Activated naive CD4-positive, alpha-beta T cell (primary cell): ENCODE measurements at places on chromosomes 16 and 17.

DNA sequence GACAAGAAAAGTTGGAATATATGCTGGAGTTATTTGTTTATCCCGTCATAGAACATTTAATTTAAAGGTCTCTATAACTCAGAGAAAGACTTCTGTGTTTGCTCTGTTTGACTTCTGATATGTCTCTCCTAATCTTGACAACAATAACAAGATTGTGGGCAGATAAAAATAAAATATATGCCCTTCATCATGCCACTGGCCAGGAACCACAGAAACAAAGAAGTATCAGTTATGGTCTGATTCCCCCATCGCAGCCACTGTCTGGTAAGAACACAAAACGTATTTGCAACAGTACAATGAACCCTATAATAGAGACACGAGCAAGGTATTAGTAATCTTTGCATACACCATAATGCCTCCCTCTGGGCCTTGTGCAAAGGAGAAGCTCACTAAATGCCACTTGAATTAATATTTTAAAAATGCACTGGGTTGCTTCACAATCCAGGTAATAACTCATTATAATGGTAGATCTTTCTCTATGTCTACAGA is 1498.3 kb downstream of the CDH11 start:
- DNase-seq = no peak

GRCh38 chr16:25895380-25895779 is 203.6 kb downstream of the HS3ST4 start:
- DNase-seq = no peak

DNA sequence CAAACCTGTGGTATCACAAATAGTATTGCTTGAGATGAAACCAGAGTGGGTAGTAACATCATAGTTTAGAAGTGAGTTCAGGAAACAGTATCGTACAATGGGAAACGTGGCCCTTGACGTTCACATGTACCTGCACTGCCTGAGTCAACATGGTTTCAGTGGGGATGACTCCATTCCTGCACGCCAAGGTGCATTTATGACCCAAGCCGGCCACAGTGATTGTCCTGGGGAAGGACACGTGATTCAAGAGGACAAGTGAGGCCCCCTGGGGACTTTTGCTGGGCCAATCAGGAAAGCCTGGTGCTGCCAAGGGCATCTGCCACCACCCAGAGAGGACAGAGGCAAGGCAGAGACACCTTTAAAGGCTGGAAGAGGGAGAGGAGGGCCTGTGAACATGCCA is 119.2 kb downstream of the AXIN2 start:
- no peak for DNase-seq

GRCh38 chr17:71284032-71284755 is 836.6 kb upstream of the SOX9 start:
- DNase-seq = no peak

DNA sequence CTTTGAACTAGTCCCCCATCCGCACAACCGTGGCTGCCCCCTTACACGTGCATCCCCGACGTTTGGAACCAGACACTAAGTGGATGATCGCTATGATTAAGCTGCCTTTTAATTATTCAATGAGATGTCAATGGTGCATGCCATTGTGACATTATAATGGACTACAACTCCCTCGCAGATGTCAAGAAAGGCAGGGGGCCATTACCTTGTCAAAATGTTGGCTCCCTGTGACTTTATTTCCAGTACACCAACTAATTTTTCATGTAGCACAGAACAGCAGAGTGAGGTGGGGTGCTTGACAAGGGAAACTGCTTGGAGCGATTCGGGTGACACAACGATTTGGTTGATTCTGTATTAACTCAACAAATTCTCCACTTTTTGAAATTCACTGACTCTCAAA is 26.5 kb downstream of the ASIC2 start:
- no peak for DNase-seq

- DNase-seq = no peak
These were observed 716.3 kb downstream of the MAF start for GRCh38 chr16:78884204-78884603.

DNA sequence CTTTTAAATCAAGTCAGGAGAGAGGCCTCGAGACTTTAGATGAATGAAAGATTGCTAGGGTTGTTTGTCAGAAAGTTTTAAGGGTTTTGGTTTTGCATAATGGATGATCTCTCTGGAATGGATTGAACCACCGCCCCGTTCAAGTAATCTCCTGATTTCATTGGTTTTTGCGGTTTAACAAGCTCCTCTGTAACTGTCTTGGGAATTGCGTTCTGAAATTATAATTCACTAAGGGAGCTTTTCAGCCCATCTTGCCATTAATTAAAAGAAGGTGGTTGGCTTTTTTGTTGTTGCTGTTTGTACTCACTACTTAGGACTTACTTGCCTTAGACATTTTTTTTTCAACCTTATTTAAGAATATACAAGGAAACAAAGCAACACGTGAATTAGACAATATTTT is 8.8 kb downstream of the HS3ST4 start:
- DNase-seq = no peak

- no peak for DNase-seq
These were observed 33.0 kb upstream of the GUCY2D start for GRCh38 chr17:7969433-7969832.

DNA sequence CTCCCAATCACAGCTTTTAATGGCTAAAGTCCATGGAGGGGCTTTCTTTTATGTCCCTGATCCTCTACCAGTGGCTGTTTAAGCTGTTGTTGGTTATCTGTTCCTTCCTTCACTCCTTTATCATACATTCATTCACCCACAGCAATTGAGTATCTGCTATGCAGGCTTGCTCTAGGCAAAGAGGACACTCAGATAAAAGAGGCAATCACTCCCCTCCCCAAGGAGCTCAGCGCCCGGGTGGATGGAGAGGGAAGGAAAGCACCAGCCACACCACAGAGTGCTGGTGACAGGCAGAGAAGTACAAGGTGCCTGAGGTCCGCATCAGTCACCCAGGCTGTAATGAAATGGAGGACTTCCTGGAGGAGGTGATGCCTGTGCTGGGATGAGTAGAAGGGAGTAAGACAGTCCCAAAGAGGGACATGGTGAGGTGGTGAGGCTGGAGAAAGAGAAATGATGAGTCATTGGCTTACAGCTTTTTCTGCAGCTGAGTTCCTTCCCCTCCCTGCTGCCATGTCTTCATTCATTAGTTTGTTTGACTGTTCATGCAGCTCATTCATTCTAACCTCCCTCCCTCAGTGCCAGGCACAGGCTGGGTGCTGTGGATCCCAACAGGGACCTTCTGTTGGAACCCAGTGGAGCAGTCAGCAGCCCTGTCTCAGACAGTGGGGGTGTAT is 12.8 kb upstream of the NGFR start:
- no peak for DNase-seq

- no peak for DNase-seq
These were observed 284.0 kb downstream of the SEC14L1 start for GRCh38 chr17:77424585-77425344.

DNA sequence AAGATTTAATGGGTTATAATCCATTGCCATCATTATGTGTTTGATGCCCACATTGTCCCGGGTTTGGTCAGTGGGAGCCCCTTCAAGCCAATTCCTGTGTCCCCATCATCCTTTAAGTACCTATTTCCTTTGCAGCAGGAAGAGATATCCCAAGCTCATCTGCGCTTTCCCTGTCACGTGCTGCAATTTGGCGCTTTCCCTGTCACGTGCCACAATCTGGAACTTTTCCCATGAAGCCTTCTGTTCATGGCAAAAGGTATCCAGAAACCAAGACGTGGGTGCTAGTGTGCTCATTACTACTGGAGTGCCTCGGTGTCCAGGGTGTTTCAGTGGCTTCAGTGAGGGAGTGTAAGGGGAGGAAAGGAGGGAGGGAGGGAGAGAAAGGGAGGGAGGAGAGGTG is 168.5 kb downstream of the NPIPB11 start:
- DNase-seq = no peak

DNA sequence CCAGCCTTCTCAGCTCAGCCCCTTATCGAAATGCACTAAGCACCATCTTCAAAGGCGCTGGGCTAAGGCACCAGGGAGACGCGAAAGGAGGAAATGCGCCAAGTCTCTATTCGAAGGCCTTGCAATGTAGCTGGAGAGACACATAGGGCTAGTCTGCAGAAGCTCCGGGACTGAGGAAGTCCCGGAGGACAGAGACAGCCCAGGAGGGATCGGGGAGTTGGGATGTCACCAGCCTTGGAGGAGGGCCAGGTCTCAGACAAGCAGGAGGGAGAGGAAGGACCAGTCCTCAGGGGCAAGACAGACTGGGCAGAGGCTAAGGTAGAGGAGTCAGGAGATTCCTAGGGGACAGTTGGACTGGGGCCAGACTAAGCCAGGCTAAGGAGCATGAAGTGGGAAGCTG is 8.5 kb downstream of the C17orf100 start:
- DNase-seq = no peak

DNA sequence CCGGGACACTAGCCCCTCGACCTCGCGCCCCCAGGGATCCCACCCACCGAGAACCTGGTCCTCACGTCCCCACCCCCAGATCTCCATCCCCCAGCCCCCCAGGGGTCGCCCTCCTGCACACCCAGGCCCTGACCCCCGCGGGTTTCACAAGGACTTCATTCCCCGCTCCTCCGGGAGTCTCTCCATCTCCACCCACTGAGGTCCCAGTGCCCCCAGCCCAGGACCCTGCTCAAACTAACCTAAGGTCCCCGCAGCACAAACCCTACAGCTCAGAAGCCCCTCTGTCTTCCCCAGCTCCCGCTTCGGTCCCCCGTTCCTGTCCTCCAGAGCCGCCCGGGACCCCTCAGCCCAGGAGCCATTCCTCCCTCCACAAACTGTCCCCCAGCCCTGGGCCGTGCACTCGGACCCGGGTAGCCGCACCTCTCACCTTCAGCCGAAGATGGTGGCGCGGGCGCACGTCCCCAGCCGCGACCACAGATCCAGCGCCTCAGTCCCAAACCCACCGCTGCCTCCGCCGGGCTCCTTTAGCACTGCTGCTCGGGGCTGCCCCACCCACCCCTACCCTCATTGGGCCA is at the start of gene MYH10:
Gene MYH10 (minus strand): TSS at position 499 of the 575 bp plus-strand sequence. CDS start 7,479 bp downstream, outside the sequence.
- DNase-seq = no peak

GRCh38 chr17:1683459-1683858 is 1.2 kb downstream of the PRPF8 start:
- no peak for DNase-seq

- DNase-seq = no peak
These were observed 63.3 kb downstream of the IRF8 start for GRCh38 chr16:85961988-85962915.

DNA sequence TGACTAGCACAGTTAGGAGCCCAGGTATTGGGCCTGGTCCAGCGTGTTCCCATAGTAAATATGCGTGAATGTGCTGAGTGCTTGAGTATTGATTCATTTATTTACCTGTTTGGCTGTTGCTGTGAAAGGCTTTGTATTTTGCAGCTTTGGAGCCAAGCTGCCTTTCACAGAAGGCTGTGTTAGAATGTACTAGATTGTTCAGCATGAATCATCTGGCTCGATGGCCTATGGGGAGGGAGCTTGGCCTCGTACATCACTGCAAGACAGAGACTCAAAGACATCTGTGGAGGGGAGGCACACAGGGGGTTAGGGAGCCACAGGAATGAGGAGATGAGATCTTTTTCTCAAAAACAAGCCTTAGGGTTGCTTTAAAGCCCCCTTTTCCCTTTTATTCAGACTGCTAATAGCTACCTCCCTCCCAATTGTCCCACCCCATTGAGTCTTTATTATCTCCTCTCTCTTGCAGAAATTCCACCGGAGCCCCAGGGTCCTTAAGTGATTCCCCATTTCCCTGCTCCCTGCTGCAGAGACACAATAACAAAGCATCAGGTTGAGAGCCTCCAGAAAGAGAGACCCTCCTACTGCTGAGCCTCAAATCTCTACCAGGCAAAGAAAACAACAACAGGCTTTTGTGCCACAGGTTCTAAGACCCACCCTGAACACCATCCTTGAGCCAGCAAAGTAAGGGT is 307.2 kb downstream of the ABCC12 start:
- DNase-seq = no peak

- peak; percentile 84 for DNase-seq
These were observed 6.1 kb upstream of the SP2 start for GRCh38 chr17:47889734-47890529.

- no peak for DNase-seq
These were observed 83.6 kb upstream of the NLRP1 start for GRCh38 chr17:5667871-5668270.

GRCh38 chr17:9806699-9807098 is 15.2 kb downstream of the GSG1L2 start:
- no peak for DNase-seq

GRCh38 chr16:46706642-46707041 is 17.2 kb downstream of the ORC6 start:
- no peak for DNase-seq

- DNase-seq = no peak
These were observed 6.8 kb downstream of the KCNH6 start for GRCh38 chr17:63529711-63530556.

DNA sequence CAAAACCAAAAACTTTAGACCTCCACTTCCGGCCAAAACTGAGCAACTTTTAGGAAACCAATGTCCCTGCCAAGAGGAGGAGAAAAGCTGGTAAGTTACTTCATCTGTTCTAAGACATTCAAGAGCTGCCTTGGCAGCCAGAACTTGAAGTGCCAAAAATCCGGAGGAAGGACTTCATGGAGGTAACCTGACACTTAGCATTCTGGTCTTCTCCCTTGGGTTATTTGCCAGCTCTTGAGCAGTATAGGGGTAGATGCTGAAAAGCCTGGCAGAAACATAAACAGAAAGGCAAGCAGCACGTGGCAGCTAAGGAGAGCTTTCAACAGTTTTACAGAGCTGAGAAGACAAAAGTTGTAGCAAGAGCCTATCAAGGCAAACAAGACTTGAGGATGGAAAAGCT is 53.2 kb downstream of the CDYL2 start:
- no peak for DNase-seq

- no peak for DNase-seq
These were observed 4.8 kb upstream of the KRT36 start for GRCh38 chr17:41494524-41494923.

DNA sequence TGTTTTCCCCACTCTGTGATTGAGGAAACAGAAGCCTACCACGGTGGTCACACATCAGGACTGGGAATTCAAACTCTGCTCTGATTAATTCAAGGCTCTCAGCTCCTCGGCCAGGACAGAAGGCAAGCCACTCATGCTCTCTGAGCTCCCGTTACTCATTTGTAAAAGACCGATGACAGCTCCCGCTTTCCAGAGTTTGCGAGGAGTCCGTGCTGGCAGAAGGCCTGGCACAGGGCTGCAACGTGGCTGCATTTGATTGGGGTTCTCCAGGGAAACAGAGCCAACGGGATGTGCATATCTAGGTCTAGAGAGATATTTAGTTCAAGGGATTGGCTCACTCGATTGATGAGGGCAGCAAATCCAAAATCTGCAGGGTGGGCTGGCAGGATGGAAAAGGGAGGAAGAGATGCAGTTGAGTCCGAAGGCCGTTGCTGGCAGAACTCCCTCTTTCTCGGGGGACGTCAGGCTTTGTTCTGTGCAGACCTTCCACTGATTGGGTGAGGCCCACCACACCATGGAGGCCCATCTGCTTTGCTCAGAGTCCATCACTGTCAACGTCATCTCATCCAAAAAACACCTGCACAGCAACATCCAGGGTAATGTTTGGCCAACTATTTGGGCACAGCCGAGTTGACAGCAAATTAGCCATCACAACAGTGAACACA is 215.5 kb upstream of the RPL38 start:
- no peak for DNase-seq

GRCh38 chr17:200586-200985 is 19.1 kb upstream of the DOC2B start:
- no peak for DNase-seq

- DNase-seq = no peak
These were observed 90.0 kb downstream of the GNAO1 start for GRCh38 chr16:56281249-56281805.
